Left lobe of liver (tissue), 2 donors: ENCODE measurements at places on chromosomes 7 and 10. TPM values are rescaled to one million over a fixed set of nuclear protein-coding genes. Genes with fewer than 3 reads are reported as not detected.

GRCh38 chr7:12287901-12288300 lies 76.8 kb downstream of the TMEM106B start:
- DNase-seq = no peak

DNA sequence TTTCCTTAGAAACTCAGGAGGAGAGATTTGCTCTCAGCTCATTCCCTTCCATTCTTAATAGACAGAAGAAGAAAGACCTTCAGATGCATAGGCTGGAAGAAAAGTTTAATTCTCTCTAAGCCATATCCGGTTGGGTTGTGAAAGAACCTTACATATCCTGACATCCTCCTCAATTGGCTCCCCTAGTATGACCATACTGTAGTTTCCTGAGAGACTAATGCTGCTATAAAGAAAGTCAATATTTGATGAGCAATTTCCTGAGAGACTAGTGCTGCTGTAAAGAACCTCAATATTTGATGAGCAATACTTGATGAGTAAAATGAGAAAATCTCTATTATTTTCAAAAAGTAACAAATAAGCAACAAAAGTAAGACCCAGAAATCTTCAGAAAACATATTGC lies 888.5 kb upstream of the SORCS1 start:
- DNase-seq = no peak

GRCh38 chr7:55081472-55082227 lies 62.8 kb downstream of the EGFR start:
- no peak for DNase-seq

DNA sequence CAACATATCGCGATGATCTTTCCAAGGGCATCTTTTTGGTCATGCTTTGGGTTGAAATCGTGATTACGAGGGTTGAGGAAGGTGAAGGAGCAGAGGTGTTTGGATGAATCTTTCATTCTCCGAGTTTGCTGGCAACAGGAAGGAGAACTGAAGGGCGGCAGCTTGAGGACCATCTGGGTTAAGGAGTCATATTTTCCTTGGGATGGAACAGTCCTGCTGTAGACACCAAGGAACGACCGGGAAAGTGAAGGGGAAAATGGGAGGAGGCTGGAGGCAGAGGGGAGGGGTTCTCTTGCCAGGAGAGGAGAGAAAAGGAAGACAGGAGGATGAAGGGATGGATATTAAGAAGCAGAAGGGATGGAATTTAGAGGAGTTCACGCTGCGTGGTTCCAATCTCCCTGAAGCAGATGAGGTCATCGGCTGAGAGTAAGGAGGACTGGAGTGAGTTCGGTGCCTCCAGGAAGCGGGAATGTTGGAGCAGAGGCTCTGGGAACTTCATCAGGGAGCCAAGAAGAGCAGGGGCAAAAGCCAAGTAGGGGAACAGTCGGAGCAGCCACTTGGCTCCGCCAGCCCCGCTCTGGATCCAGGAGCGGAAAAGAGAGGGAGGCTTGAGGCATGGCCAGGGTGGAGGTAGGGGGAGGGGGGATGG lies 116.6 kb upstream of the GALNT17 start:
- no peak for DNase-seq

- no peak for DNase-seq
Observed at GRCh38 chr10:89043052-89043451, 52.5 kb downstream of the FAS start.

The TMEM140 gene
- total RNA-seq = 32.4 TPM

The UCN3 gene
- total RNA-seq = not detected
